ENCODE measurements at places on chromosomes 4 and X.
A peak's percentile ranks its signal among the peaks of the same experiment; 100 is the strongest.

- DNase-seq, result no peak
These were observed 1607.4 kb downstream of the C4orf33 start for GRCh38 chr4:130703211-130703935.

GRCh38 chr4:74541667-74542066, 96.7 kb downstream of the AREG start:
- no peak for DNase-seq

- DNase-seq, result no peak
These were observed 4.2 kb upstream of the ZNF157 start for GRCh38 chrX:47366041-47366722.

DNA sequence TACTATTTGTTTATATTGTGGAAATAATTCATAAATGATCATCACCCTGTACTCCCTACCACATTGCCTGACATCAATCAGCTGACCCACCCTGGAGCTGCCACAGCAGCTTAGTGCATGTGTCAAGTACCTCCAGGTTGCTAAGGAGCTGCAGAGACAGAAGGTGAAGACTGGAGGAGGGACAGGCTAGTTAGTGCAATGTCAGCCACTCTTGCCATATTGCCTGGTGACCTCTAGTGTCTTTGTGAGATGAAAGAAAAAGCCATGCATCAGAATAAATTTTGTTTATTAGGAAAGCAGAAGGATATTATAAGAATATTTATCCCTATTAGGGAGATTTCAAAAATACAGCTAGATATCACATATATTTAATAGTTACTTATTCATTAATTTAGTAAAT, 243.9 kb upstream of the FAT4 start:
- no peak for DNase-seq

- DNase-seq, result no peak
These were observed 850 bp downstream of the IGBP1 start for GRCh38 chrX:70134116-70134477.

DNA sequence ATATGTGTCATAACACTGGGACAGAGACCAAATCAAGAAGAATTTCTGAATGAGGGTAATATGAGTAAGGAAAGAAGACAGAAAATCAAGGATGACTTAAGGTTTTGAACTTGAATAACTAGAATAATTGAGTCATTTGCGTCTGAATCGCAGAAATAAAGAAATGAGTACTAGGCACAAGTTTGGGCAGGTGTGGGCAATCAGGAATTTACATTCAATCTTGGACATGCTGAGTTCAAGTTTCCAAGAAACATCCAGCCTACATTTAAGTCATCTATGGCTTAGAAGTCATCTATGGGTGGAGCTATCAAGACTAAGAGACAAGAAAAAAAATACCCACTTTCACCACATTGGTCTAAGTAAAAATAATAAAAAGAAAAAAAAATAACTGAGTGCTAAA, 30.4 kb upstream of the WDR44 start:
- no peak for DNase-seq

GRCh38 chr4:94626942-94627341, 130.8 kb upstream of the BMPR1B start:
- no peak for DNase-seq

DNA sequence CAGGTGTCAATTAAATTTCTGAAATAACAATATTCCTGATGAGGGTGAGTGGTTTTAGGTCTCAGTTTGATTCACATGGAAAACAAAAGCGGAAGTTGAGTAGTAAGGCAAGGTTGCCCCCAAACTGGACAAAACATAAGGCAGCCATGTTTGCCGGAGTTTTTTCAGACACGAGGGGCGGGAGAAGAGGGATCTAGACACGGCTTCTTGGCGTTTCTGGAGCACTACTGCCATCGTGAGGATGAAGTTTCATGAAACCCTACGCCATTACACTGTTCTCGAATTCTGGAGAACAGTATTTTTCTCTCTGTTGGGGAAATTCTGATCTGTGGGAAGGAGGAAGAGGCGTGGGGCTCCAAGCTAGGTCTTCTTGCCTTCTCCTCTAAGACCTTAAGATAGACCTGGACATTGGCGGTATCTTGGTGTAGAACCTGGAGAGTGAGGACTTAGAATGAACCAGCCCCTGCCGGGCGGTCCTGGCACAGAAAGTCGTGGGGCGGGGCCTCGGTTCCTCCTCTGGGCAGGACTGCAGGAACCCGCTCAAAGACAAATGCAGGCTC, 160.3 kb downstream of the OR13H1 start:
- no peak for DNase-seq

- DNase-seq, result no peak
These were observed 496.3 kb downstream of the PDGFC start for GRCh38 chr4:156475322-156475721.

DNA sequence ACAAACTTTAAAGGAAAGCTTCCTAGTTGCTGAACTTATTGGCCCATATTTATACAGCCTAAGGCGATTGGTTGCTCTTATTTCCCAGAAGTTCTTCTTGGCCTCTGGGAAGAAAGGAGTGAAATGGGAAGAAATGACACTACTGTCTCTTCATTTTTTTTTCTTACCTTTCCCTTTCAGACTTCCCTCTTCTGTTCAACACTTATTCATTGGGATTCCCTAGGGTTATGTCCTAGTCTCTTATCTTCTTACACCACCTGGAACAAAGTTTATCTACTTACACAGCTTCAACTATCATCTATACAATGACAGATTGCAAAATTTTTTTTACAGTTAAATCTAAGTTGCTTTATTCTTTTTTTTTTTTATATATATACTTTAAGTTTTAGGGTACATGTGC, 68.0 kb downstream of the SNX12 start:
- no peak for DNase-seq

DNA sequence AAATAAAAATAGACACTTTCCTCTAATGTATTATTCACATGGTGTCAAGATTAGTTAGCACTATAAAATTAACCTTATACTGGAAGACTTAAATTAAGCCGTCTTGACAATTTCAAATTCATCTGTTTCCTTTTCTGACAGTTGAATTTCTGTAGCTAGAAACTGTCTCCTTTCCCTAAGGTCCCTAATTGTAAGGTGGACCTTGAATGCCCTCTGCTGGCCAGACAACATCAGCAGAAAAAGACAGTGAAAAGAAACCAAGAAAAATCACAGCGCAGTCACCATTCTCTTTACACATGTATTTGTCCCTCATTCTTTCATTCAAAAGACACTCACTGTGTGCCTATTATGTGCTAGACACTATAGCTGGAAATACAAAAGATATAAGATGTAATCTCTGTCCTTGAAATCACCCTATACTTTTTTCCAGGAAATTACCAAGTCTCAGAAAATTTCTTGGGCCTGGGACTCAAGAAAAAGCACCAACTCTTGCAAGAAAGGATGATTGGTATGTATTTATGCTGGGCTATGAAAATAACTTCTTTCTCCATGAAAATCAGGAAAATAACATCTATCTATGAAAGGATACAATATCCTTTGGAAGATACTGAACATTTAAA, 32.7 kb upstream of the AMBN start:
- no peak for DNase-seq

- no peak for DNase-seq
These were observed 57.5 kb downstream of the DCTD start for GRCh38 chr4:182859730-182860129.

DNA sequence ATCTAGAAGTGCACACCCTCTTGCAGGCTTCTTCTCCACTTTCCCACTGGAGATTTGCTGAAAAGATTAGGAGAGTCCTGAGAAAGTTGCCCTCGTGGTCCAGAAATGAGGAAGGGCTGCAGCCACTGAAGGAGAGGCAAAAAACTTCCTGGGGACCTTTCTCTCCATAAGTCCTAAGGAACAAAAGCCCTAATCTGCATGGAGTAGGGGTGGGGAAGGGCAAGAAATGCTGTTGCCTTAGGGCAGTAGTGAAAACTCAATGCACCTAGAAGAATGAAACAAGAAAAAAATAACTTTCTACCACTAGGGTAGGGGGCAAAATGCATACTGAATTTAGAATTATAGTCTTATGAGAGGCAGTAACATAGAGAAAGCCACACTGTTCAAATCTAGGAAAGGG, 1408.8 kb downstream of the PCDH19 start:
- no peak for DNase-seq

DNA sequence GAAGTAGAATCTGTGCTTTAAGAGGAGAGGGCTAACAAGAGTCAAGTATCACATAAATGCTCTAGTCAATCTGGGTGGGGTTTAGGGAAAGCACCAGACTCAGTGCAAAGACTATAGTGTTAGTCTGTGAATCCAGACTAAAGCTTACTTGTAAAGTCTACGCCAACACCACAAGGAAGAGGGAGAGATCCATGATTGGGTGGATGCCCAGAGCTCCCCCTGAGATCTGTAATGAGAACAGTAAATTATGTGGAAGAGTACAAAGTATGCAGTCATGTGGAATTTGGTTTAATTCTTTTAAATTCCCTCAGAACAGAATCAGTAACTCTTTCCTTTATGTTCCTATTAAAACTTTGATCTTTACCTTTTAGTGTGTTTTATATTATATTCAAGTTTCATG, 354.7 kb upstream of the SPANXN4 start:
- no peak for DNase-seq

DNA sequence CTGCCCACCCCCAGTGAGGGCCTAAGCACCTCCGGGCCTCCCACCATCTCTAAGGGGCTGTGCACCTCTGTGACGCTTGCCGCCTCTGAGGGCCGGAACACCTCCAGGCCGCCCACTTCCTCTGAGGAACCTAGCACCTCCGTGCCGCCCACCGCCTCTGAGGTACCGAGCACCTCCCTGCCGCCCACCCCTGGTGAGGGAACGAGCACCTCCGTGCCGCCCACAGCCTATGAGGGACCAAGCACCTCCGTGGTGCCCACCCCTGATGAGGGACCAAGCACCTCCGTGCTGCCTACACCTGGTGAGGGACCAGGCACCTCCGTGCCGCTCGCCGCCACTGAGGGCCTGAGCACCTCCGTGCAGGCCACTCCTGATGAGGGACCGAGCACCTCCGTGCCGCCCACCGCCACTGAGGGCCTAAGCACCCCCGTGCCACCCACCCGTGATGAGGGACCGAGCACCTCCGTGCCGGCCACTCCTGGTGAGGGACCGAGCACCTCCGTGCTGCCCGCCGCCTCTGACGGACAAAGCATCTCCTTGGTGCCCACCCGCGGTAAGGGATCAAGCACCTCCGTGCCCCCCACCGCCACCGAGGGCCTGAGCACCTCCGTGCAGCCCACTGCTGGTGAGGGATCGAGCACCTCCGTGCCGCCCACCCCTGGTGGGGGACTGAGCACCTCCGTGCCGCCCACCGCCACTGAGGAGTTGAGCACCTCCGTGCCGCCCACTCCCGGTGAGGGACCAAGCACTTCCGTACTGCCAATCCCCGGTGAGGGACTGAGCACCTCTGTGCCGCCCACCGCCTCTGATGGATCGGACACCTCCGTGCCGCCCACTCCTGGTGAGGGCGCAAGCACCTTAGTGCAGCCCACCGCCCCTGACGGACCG, 977 bp downstream of the MAGEE1 start:
- DNase-seq, result no peak

DNA sequence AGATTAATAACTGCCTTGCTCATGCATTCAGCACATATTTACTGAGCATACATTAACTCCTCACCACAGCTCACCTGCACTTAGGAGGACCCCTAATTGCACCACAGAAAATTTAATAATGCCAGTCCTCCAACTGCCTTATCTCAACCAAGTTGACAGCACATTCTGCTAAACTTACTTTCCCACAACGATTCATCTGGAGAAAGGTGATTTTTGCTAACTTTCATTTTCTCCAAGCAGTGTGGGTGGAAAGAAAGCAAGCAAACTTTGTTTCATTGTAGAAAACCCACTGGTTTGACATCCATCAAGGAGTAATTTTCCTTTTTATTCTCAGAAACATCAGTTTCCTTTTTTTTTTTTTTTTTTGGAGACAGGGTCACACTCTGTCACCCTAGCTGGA, 49.1 kb downstream of the RASGEF1B start:
- DNase-seq, result no peak

- no peak for DNase-seq
These were observed 447.5 kb downstream of the NKX6-1 start for GRCh38 chr4:84051639-84052038.

- no peak for DNase-seq
These were observed 281.9 kb upstream of the MAD2L1 start for GRCh38 chr4:120348521-120348920.

GRCh38 chr4:80471756-80472155, 136.2 kb downstream of the CFAP299 start:
- DNase-seq, result no peak

DNA sequence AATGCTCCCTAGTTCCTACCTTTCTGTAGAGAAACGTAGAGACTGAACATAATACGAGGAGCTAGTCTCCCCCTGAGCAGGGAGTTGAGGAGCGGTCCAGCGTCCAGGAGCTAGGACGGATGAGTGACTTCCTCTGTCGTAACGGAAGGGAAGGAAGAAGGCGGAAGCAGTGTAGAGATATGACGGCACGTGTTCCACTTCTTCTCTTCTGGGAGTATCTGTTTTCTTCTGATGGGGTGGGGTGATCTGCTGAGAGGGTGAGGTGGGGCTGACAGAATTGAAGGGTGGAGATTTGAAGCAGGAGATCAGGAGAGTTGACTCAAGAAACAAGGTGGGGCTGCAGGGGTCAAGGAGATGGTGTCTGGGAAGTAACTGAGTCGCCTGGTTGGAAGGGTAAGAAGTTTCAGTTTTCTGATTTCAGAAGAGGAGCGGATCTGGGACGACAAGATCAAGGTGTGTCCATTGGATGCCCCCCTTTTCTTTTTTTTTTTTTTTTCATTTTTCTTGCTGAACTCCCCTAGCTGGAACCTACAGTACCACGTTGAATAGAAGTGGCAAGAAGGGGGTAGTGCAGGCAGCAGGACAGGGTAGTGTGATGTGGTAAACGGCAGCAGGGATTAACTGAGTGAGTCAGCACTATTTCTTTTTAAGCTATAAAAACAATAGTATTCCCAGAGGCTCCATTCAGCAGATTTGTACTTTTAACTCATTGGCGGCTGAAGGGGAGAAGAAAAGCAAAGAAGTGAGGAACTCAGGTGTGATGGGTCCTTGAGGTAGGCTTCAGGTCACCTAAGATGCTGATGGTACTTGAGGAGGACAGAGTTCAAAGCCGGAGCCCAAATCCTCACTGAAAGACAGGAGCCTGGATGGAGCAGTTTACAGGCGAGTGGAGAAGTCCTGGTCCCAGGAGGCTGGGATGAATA, 50.8 kb upstream of the SETD7 start:
- DNase-seq, result peak; percentile 29

DNA sequence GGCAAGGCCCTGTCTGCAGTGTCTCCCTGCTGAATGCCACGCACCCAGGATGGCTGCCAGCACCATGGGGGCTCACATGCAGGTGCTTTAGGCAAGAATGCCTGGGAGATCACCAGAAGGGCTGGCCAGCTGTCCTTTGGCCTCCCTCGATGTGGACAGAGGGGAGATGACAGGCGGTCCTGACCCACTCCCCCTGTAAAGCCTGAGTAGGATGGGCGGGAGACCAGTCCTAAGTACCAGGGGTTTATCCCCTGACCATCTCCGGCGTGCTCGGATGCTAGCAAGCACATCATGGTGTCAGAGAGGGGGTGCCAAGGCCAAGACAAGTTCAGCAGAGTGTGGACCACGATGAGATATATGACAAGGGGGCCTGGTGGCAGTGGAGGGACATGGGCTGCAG, 5.3 kb downstream of the PDZD4 start:
- no peak for DNase-seq

DNA sequence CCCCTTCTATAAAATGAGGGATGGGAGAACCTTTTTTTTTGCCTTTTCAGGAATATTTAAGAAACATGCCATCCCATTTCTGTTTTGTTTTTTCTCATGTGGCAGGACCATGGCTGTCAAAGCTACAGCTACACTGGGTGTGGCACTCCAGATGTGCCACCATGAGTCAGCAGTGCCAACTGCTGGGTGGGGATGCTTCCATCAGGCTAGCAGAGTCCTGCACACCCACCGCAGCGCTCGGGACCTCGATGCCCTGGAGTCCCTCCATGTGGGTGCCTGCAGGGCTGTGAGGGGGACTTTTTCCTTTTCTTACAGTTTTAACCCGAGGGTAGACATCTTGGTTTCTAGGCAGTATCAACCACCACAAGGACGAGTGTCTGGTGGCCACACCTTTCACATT, 352.6 kb downstream of the NR3C2 start:
- DNase-seq, result no peak

Data from CMK (cell line).